ENCODE measurements at places on chromosomes 3 and 15.

DNA sequence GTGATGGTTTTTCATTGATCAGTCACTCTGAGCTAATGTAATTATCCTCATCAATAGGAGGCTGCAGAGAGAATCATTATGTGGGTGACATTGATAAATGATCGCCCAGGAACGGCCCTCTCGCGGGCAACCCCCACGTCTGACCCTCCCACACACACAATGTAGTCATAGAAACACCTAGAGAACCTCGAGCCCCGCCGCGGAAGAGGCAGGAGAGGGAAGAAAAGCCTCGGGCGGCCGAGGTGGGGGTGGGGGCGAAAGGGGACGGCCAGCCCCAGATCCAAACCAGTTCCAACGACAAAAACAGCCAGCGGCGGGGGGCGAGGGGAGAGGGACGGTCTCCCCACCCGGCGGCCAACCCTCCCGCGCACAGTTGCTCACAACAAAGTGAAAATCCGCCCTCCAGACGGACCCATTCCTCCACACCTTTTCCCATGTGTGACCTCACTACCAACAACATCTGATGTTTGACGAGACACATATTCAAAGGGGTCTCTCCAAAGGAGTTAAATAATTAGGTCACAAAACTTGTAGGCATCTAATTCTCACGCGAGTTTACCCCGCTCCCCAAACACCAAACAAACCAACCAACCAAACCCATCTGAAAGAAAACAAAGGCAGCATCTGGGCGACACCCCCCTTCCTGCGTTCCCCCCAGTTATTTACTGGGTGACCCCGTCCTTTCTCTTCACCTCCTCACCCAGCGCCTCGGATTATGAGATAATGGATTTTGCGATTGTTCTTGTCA is 213.0 kb downstream of the MEIS2 start:
- DNase-seq, result no peak

DNA sequence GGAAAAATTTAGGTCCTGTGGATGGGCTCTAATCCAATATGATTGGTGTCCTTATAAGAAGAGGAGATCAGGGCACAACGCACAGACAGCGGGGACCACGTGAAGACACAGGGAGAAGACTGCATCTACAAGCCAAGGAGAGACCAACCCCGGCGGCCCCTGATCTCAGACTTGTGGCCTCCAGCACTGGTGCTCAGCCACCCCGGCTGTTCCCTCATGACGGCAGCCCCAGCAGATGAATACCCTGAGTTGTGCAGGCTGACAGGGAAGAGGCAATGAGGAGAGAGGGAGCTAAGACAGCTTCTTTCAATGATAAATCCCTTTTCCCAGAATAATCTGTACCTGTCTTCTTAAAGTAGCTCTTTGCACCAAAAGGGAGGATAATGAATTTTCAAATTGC is 33.3 kb upstream of the CGNL1 start:
- no peak for DNase-seq

DNA sequence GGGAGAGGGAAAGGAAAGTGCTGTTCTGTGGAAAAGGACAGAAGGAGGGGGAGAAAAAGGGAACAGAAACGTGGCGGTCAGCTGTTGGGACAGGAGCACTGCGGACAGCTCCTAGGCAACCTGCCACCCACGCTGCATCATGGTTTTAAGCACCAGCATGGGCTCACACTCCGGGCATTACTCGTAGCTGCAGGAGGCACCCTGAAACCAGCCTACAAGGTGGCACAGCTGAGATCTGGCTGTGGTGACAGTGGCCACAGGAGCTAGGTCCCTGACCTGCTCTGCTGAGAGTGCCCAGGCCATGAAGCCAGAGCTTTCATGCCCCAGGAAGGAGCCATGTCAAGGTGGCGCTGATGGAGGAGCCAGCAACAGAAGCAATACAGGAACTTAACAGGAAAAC is 161.4 kb upstream of the ST8SIA2 start:
- DNase-seq, result no peak

GRCh38 chr3:12984023-12984823 is 89.0 kb downstream of the IQSEC1 start:
- peak; percentile 89 for DNase-seq

DNA sequence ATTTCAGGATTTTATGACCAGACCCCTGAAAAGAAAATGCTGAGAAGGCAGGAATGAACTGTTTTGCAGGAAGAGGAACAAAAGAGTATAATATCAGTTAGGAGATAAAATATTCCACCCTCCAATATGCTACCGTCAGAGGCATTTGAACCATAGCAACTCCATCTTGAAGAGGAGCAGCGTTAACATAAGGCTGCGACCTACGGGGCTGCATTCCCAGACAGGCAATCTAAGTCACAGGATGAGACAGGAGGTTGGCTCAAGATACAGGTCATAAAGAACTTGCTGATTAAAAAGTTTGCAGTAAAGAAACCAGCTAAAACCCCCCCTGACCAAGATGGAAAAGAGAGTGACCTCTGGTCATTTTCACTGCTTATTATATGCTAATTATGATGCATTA is 22.9 kb downstream of the CCDC39 start:
- DNase-seq, result no peak

DNA sequence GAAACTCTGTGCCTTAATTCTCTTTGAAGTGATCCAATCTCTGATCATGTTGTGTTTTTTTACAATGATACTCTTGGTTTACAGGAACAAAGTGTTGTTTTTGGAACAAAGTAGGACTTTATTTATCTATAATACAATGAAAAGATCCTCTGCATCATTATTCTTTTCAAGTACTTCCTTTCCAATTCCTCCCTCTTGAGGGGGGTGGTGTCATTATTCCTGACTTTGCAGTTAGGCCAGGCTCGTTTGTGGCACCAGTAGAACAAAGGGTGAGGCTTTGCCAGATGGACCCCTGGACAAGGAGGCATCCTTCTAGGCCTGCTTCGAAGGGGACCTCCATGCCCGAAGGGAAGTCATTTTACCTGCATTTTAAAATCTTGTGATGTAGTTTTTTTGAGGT is 41.7 kb upstream of the ZBTB38 start:
- no peak for DNase-seq

DNA sequence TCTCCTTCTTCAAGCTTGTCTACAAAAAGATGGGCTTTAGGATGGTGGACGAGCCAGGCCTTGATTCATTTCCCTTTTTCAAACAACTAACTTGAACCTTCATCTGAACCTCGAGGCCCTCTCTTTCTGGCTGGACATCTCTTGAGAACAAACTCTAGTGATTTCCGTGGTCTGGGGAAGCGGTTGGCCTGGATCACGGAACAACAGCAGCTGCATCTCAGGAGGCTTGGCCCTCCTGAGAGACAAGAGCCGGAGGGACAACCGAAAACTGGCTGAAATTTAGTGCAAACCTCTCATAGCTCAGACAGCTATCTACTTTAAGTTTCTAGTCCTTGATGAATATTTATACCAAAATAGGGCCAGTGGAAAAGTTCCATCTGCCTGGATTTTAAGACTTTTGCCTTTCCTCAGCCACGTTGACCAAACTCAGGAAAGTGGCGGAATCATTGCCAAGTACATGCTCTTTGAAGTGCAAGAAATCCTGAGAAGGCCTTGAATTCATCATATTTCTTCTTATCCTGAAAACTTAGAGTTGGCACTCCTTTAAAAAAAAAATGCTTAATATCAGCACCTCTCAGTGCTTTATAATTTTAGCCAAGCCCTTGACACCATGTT is 14.5 kb downstream of the LMCD1 start:
- DNase-seq, result no peak

DNA sequence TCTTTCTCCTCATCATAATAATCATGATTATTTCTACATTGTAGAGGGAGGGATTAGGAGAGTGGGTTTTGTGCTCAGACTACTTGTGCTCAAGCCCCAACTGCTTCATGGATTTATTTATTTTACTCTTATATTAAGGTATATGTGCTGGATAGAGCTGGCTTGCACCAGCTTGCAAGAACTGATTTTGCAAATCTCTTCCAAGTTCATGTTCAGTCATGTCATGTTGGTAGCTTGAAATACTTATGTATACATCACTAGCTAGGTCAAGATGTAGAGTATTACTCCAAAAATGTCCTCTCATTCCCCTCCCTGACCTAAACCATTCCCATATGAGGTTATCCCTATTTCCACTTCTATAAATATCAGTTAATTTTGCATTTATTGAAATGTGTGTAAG is 293.9 kb upstream of the RBMS3 start:
- DNase-seq, result no peak

- DNase-seq, result no peak
These were observed 145.5 kb downstream of the WNT5A start for GRCh38 chr3:55341502-55342031.

DNA sequence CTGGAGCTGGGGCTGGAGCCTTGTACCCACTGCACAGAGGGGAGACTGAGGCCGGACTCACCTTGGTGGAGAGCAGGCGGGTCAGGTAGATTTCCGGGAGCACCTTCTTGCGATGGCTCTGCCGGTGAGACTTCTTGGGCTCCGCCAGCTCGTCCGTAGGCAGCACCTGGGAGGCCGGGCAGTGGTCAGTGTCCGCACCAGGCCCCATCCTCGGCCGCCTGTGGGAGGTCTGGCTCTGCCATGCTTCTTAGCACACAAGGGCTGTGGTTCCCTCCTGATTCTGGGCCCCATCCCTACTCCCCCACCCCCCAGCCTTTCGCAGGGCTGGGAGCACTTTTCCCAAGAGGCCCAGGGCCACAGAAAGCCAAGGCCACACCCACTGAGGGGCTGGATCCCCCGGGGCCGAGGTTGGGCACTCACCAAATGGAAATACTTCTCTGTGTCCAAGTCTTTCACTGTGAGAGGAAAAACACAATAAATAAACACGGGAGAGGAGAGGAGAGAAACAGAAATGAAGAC is 17.4 kb downstream of the H1-8 start:
- no peak for DNase-seq

GRCh38 chr3:126968391-126969390 is 14.2 kb upstream of the PLXNA1 start:
- DNase-seq, result no peak

- DNase-seq, result no peak
These were observed 66.8 kb downstream of the FAIM start for GRCh38 chr3:138675393-138675792.

DNA sequence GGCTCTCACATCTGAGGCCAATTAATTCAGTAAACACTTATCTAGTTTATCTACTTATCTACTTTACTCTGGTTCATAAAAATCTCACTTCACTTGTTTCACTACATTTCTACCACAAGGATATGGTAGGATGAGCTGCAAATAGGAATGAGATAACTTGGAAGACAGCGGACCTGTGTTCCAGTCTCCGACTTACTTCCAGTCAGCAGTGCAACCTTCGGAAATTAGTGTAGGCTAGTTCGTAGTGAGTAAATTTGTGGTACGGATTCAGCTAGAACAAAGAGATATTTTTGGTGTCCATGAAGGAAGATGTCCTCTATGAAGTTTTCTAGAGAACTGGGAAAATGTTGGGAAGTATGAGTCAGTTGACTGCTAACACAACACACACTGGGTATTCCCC is 66.3 kb downstream of the TPRG1 start:
- no peak for DNase-seq

DNA sequence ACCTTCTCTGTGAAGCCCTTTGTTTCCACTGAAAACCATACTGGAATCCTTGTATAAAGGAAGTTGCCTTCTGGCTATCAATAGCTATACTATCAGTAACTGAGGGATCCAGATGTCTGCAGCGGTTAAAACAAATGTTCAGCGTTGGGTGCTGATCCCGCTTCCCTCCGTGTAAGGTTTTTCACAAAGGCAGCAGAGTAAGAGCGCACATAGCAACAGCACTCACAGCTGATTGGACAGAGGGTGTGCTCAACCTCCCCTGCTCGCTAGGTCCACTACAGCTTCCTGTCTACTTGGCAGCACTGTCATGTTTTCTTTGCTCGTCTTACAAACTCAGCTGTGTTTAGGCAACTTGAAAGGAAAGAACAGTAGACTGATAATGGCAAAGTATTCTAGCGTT is 27.3 kb downstream of the ATOSA start:
- peak; percentile 36 for DNase-seq

GRCh38 chr3:8886546-8886945 is 76.7 kb downstream of the RAD18 start:
- DNase-seq, result no peak

DNA sequence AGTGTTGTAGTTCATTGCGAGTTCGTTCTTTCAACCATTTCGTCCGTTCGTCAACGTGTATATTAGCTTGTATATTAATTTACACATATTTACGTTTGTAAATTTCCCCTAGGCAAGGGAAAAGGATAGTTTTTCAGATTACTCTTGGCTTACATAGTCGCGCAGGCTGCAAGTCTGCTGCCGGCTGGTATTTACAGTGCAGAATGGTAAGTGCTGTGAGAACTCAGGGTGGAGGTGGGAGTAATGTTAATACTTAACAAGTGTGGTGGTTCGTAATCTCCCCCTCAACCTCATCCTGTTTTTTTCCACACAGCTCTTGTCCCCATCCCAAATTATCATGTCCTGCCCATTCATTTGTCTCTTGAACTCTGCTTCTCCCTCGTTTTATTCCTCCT is 766 bp downstream of the FAM98B start:
- no peak for DNase-seq

DNA sequence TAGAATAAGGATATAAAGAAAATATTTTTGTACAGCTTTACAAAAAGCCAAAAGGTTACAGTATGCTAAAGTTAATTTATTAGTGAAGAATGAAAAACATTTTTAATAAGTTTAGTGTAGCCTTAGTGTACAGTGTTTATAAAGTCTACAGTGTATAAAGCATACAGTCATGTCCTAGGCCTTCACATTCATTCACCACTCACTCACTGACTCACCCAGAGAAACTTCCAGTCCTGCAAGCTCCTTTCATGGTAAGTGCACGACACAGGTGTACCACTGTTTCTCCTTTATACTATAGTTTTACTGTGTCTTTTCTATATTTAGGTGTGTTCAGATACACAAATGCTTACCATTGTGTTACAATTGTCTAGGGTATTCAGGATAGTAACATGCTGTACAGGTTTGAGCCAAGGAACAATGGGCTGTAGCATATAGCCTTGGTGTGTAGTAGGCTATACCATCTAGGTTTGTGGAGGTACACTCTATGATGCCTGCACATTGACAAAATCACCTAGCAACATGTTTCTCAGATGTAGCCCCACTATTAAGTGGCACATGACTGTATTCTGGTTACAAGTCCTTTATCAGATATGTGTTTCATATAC is 197.1 kb upstream of the KBTBD8 start:
- no peak for DNase-seq

GRCh38 chr15:78909160-78909695 is 35.6 kb downstream of the CTSH start:
- no peak for DNase-seq

GRCh38 chr3:112629425-112629824 is 11.5 kb downstream of the CCDC80 start:
- no peak for DNase-seq

- peak; percentile 89 for DNase-seq
These were observed 5.0 kb upstream of the AP3S2 start for GRCh38 chr15:89898614-89899294.
